Renal cortical epithelial cell (primary cell): ENCODE measurements at places on chromosomes 2 and 18. TPM values are rescaled to one million over a fixed set of nuclear protein-coding genes. Genes with fewer than 3 reads are reported as not detected.

- DNase-seq: no peak
Measured at GRCh38 chr2:146785101-146785500, 1059.7 kb upstream of the ACVR2A start.

DNA sequence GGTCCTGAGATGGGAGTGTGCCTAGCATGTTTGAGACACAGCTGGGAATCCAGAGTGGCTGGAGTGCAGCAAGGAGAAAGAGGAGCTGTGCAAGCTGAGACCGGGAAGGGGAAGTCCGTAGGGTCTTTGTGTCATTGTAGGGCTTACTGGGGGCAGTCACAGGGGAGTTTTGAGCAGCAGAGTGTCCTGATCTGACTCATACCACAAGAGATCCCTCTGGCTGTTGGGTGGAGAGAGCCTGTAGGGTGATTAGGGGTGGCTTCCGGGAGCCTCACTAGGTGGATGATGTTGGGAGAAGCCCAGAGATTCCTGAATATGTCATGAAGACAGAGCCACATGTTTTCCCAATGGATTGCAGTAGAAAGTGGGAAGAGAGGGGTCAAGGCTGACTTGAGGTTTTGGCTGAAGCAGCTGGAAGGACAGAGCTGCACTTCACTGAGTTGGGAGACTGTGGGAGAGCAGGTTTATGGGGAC lies 30.9 kb downstream of the FHOD3 start:
- no peak for DNase-seq

The GALR1 gene
- not detected in 2 replicates for total RNA-seq

GRCh38 chr2:15929861-15930260 lies 10.5 kb upstream of the MYCN start:
- DNase-seq: no peak

GRCh38 chr2:64653109-64654062 lies at the start of gene SERTAD2:
Gene SERTAD2 (minus strand): TSS chr2:64653913. CDS start chr2:64636871, 17,042 bp downstream.
- DNase-seq: no peak

GRCh38 chr2:34003795-34004194 lies 404.7 kb upstream of the FAM98A start:
- peak; percentile 9 for DNase-seq

The CREG2 gene
- total RNA-seq: under 0.01 and 0.70 TPM in 2 replicates

DNA sequence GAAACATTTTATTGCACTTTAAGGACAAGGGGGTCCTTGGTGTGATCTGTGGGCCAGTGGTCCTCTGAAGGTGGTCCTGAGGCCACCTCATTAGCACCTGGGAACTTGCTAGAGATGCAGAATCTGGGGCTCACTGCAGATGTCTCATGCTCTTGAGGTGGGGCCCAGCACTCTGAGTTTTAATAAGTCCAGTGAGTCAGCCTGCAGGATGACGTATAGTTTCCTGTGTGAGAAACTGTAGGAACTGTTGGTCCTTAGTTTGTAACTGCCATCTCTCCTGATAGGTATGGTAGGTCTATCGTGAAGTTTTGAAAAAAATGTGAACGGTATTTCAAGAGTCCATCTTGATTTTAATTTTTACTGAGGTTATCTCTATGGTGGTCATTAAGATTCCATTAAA lies 2.8 kb downstream of the TRPM8 start:
- peak; percentile 8 for DNase-seq

- DNase-seq: peak; percentile 90
Measured at GRCh38 chr2:215796140-215796855, 217.1 kb downstream of the MREG start.

The ABCB11 gene
- not detected in 2 replicates for total RNA-seq

- peak; percentile 81 for DNase-seq
Measured at GRCh38 chr2:10533811-10534321, 85.7 kb upstream of the ODC1 start.

DNA sequence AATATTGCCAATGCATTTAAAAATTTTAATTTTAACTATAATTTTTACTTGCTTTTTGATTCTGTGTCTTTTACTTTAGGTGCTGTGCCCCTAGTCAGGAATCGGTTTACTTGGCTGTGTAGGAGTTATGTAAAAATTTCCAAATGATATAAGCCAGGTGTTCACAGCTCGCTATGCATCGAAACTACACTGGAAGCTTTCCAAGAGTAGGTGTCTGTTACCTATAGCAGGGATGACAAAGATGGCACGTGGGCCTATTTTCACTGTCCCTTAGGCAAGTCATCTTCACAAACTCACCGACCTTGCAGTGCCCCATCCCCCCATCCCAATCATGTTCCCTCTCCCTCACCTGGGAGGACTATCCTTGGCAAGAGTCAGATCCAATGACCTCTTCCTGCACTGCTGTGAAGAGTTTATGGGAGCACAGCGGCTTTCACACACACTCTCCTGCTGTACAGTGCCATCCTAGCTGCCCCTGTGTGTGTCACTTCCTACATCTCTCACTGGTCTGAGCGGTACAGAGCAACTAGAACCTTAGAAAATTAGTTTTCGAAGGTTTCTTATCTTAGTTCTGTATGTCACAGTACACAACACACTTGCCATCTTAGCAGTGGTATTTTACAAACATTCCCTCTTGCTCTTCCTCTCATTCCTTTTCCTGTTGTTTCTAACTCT lies 49.2 kb upstream of the NAB1 start:
- DNase-seq: no peak

DNA sequence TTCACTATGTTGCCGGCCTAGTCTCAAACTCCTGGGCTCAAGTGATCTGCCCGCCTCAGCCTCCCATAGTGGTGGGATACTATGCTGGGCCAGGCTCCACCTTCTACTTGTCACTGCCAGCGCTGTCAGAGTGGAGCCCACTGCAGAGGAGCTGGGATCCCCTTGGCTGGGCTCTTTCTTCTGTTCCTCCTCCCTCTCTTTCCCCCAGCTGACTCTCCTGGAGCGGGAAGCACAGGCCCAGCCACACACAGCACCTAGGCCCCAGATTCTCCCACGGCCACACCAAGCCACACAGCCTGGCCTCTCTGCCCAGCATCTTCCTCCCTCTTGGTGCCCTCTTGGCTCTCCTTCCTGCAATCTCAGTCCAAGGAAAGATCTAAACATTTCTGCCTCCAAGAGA lies 3.7 kb upstream of the GAREM2 start:
- DNase-seq: no peak

The NEU4 gene
- total RNA-seq: 0.40 TPM in 1 of 2 replicates, not detected in the other

GRCh38 chr18:3688690-3689089 lies 238.7 kb downstream of the TGIF1 start:
- DNase-seq: peak; percentile 96

- peak; percentile 29 for DNase-seq
Measured at GRCh38 chr2:101501443-101501842, 26.5 kb upstream of the RFX8 start.

DNA sequence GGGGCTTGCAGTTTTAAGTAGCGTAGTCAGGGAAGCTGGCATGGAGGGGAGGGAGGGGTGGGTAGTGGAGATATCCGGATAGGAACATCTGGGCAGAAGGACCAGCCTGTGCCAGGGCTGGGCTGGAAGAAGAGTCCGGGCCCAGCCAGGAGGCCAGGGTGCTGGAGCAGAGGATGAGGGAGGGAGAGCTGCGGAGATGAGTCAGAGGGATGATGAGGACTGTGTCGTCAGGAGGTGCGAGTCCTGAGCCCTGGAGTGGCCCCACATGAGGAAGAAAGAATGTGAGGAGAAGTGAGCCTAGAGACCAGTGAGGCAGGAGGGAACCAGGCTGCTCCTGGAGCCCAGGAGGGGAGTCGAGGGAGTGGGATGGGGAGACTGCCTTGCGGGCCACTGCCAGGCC lies 82.4 kb downstream of the CTIF start:
- peak; percentile 34 for DNase-seq
